ENCODE measurements at places on chromosomes 5 and 9. TPM values are rescaled to one million over a fixed set of nuclear protein-coding genes. Genes with fewer than 3 reads are reported as not detected.

The SLC6A7 gene
- total RNA-seq: not detected

The STPG3 gene
- total RNA-seq: not detected

The NIM1K gene
- 0.65 TPM for total RNA-seq

The F2RL1 gene
- total RNA-seq: 0.50 TPM

The OMD gene
- 4.2 TPM for total RNA-seq

The TMEM232 gene
- total RNA-seq: 7.9 TPM

The MARCOL gene
- total RNA-seq: not detected

The NKD2 gene
- total RNA-seq: 5.9 TPM

The ACTBL2 gene
- total RNA-seq: not detected

The APBA1 gene
- 3.4 TPM for total RNA-seq

The F2R gene
- 60.5 TPM for total RNA-seq

The TAF7 gene
- total RNA-seq: 72.9 TPM

The SAP30L gene
- 42.2 TPM for total RNA-seq

The IL4 gene
- not detected for total RNA-seq

The CRB2 gene
- total RNA-seq: not detected

The FAM78A gene
- total RNA-seq: 6.9 TPM

The MCTP1 gene
- total RNA-seq: 6.9 TPM

The OR1N2 gene
- not detected for total RNA-seq

The WDR31 gene
- total RNA-seq: 3.8 TPM

The WDR41 gene
- total RNA-seq: 27.9 TPM

The DAB2 gene
- 222 TPM for total RNA-seq

The FOXD4L4 gene
- total RNA-seq: 0.29 TPM

The LIFR gene
- total RNA-seq: 118 TPM

The IFNB1 gene
- total RNA-seq: not detected

The LIX1 gene
- total RNA-seq: not detected

The ROPN1L gene
- not detected for total RNA-seq

The NEUROG1 gene
- not detected for total RNA-seq

The AGTPBP1 gene
- 27.5 TPM for total RNA-seq

The TLX3 gene
- total RNA-seq: not detected
